Pulmonary artery endothelial cell (primary cell): ENCODE measurements at places on chromosomes 2 and 18.

GRCh38 chr2:207149249-207150213 lies 16.2 kb downstream of the KLF7 start:
- DNase-seq, result no peak

DNA sequence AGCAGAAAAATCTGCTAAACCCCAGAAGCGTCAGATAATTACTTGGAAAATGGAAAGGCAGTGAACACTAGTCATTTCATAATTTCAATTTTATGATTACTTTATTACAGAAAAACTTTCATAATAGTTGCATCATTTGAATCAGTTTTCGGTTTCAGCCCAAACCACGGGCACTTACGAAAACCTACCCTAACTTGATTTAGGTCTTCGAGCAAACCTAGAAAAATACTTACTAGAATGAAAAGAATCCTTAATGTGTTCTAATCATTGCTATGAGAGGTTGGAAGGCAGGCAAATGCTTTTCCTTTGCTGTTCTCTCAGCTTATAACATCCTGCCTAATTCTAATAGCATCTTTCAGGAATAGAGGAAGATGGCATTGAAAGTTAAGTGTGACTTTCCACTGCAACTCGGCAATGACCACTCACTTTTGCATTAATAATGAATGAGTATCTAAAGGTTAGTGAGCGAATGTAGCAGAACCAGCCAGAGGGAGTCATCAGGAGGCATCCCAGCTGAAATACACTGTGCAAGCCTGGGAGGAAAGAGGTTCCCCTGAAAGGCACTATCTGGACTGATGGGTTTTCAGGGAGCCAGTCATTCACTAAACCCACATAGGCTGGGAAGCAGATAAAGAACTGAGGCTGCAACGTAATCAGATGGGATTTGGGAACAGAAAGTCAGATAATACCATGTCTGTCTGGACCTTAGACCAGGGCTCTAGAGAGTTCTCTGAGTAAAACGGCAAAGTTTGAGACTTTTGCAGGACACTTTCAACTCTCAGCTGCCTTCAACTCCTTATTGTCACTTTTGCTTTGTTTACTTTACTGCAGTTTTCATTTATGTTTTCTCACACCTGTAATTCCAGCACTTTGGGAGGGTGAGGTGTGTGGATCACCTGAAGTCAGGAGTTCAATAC lies 520.8 kb downstream of the RNF144A start:
- no peak for DNase-seq

GRCh38 chr2:204753841-204754240 lies 208.6 kb downstream of the PARD3B start:
- DNase-seq, result no peak

- no peak for DNase-seq
Measured at GRCh38 chr2:8750221-8750620, 68.4 kb downstream of the ID2 start.

- no peak for DNase-seq
Measured at GRCh38 chr2:42957861-42958301, 165.5 kb upstream of the HAAO start.

DNA sequence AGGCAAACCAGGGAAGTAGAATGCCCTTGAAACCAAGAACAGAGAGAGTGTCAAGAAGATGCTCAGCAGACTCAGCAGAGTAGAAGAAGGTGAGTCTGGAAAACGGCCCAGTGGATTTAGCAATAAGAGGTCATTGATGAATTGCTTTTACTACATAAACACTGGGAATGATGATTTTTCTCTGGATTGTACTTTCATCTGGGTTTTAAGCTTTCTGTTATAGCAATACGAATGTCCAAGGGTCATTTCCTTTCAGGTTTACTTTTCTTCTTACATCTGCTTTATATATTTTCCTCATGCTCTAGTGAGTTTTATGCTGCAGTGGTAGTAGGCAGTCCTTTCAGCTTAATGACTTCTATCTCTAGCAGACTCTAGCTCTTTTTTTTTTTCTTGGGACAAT lies 16.9 kb downstream of the EML6 start:
- DNase-seq, result no peak

DNA sequence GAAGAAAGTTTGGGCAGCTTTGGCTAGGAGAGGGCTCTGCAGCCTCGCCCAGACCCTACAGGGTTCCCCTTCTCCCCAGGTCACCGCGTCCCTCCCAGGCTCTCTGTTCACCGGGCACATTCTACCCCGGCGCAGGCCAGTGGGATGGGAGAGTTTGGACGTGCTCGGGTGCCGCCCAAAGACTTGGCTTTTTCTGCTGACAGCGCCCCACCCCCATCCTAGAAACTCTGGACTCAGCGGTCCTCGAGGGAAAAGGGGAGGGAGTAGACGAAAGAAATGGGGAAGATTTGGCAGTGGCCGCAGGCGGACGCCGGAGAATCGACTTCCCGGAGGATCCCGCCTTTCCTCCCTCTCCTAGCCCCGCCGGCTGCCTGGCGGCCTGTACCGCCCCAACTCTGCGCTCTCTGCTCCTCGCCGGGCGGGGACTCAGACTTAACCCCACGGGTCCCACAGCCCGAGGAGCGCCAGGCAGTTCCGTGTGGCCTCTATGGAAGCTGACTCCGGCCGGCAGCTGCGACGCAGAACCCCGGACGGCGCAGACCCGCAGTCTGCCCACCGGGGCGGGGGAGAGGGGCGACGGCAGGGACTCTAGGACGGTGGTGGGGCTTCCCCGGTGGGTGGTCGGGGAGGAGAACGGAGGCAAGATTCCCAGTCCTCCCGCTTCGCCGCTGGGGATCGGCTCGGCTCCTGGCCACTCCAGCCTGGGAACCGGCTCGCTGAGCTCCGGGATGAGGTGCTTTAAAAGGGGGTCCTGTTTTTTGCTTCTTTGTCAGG lies 863 bp upstream of the SIX2 start:
- no peak for DNase-seq

- peak; percentile 22 for DNase-seq
Measured at GRCh38 chr2:25314514-25315315, 27.0 kb downstream of the DNMT3A start.

DNA sequence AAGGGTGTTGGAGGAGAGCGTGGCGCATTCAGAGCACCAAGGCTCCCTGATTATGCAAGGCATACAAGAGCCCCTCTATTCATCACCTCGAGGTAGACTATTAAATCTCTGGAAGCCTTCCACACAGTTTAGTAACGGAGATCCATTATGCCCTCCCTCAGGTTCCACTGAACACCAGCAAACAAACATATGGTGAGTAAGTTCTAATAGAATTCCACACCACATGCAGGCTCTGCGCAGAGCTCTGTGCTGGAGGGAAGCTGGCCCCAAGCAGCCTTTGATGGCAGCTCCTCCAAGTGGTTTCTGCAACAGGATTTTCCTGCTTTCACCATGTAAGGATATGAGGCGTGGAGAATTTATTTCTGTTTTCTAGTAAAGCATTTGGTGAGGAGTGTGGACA lies 238.6 kb downstream of the C1D start:
- no peak for DNase-seq

- DNase-seq, result no peak
Measured at GRCh38 chr2:241619597-241620418, 17.1 kb downstream of the THAP4 start.

DNA sequence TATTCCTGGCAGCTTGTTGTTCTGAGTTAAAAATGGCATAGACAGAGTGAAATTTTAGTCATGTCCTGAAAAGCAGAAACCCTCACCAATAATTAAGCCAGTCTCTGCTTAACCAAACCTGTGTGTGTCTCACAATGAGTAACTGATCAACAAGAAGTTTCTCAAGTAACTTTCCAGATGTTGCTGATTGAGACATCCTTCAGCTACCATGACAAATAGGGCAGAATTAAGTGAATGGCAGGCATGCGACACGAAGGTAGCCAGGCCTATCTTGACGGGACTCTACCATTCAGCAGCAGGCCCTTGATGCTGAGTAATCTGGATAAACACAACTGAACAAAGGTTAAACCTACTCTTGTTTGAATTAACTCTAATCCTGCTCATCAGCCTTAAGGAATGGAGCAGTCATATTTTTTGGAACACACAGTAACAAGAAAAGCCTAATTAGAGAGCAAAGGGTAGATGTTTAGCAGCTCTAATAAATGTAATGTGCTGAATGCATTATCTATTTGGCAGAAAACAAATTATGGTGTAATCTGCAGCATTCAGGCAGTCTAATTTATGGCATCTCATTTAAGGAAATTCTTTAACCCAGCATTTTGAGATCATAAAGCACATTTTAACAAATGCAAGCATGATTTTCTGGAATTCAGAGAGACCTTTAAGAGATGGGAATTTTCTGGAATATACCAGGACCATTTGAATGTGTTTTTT lies 159.5 kb upstream of the EPHA4 start:
- no peak for DNase-seq

DNA sequence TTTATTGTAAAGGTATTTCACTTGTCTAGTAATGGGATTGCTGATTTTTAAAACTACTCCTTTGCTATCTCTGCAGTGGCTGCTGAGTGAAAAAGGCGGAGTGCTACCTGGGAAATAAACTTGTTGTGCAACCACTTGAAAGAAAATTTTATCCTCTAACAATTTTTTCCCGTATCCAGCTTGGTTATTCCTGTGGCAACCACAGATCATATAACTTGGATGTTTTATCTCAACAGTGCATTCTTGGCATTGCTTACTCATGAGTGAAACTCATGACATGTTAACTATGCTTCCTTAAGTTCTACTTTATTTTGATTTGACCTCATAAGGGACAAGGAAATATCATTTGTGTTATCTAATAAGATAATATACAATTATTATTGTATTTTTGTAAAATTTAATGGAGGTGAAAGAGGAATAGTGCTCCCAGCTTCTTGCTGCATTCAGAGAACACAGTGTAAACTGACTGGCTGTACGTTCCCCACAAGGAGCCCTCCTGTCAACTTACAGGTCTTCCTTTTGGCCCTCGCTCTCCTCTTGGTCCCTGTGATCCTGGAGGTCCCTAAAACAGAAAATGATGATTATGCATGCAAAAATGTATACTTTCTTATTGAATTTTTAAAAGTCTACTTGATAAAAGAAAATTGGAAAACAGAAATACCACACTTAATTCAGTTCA lies 82.7 kb downstream of the COL5A2 start:
- DNase-seq, result peak; percentile 36

- DNase-seq, result no peak
Measured at GRCh38 chr2:147198651-147199171, 646.1 kb upstream of the ACVR2A start.

- DNase-seq, result no peak
Measured at GRCh38 chr2:170974304-170974993, 45.4 kb downstream of the GORASP2 start.

- DNase-seq, result no peak
Measured at GRCh38 chr2:48306409-48307284, 223.3 kb upstream of the STON1 start.

- DNase-seq, result no peak
Measured at GRCh38 chr2:177335917-177336450, 56.6 kb upstream of the AGPS start.

- DNase-seq, result no peak
Measured at GRCh38 chr2:133948610-133949290, 305.1 kb upstream of the MGAT5 start.

- no peak for DNase-seq
Measured at GRCh38 chr2:221370857-221371211, 201.3 kb downstream of the EPHA4 start.

DNA sequence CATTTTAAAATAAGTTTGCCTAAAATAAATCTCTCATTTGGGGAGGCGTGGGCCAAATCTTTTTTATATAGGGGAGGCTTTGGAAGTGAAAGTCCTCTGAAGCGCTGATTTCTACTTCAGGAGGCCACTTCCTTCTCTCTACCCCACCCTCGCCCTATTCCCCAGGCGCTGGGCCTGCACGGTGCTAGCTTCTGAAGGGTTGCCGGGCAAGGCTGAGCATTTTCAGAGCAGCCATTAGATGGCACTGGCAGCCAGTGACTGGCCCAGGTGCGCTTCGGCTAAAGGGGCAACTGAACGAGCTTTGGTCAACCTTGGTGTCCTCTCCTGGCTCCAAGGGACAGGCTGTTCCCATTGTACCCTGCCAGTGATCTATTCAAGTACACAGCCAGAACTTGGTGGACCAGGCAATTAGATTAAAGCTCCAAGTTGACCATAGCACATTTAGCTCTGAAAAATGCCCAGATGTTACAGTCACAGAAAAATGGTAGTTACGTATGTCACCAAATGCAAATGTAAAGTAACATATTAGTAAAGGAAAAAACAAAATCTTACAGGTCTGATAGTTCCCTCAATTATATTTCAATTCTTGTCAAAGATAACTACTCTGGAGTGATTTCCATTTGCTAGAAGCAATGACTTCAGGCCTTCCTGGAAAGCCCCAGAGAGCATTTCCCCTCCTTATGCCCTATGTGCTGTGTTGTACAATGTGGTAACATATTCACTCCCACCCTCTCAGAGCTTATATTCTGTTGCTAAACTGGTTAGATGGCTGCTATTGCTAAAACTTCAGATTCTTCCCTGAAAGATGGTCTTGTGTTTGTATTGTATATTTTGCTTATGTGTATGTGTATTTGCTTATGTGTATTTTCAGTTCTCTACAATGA lies 2.1 kb downstream of the POMC start:
- DNase-seq, result no peak

GRCh38 chr2:235955664-235956063 lies 212.5 kb downstream of the GBX2 start:
- DNase-seq, result no peak

DNA sequence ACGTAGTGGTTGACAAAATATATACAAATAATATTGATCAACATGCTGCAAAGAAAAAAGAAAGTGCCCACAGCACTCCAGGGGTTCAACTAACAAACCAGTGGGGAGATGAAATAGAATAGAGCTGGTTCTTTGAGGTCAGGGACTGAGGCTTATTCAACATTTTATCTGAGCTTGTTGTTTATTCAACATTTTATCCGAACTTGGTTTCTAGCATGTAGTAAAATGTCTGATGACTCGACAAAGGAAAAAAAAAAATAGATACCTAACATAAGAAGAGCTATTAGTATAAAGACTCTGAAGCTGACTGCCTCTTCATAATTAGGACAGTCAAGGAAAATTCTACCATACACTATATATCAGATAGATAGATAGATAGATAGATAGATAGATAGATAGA lies 440.9 kb downstream of the NRXN1 start:
- DNase-seq, result no peak

GRCh38 chr2:238870261-238870660 lies 22.4 kb downstream of the TWIST2 start:
- no peak for DNase-seq

GRCh38 chr2:15492773-15493325 lies 68.3 kb downstream of the NBAS start:
- DNase-seq, result no peak

- DNase-seq, result no peak
Measured at GRCh38 chr2:30454571-30454970, 7.5 kb downstream of the LCLAT1 start.

GRCh38 chr2:127565261-127566138 lies 30.0 kb downstream of the MYO7B start:
- DNase-seq, result no peak

GRCh38 chr2:176039375-176039774 lies 37.3 kb upstream of the LNPK start:
- no peak for DNase-seq

GRCh38 chr2:168194784-168195522 lies 52.4 kb downstream of the STK39 start:
- no peak for DNase-seq

DNA sequence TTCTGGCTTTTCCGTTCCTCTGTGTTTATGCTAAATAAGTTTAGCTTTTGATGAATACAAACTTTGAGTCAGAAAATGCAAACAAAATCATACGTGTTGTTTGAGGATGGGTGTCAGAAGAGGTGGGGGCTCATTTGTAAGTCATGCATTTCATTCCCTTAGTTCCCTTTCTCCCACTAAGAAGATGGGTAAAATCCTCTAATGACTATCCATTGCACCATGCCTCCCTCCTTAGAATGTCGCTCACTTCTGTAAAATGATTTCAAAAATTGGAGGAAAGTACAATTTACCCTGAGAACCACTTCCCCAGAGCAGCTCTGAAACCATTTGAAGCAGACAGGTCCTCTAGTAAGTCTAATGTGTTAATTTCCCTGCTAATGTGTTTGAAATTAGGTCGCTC lies 629.6 kb upstream of the VRK2 start:
- no peak for DNase-seq
